ENCODE measurements at places on chromosomes 12 and 14.
A peak's percentile ranks its signal among the peaks of the same experiment; 100 is the strongest.

GRCh38 chr14:72608391-72609204 is 285.3 kb downstream of the DPF3 start:
- no peak for DNase-seq

DNA sequence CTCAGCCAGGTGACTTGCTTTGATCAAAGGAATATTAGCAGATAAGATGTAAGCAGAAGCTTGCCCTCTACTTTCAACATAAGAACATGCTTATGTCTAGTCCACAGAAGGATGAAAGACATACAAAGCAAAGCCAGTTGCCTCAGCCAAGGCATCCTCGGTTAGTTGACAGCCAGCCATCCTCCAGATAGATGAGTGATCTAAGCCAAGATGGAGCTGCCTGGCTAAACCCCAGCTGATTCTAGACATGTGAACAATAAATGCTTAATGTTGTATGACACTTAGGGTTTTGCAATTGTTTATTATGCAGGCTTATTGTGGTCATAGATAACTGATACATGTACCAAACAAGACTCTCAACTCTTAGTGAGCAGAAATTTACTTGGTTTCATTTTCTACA is 157.6 kb upstream of the TMTC2 start:
- no peak for DNase-seq

- DNase-seq = peak; percentile 35
These were observed 21.0 kb upstream of the RNASE2 start for GRCh38 chr14:20934148-20934762.

- no peak for DNase-seq
These were observed 94.9 kb upstream of the TTC7B start for GRCh38 chr14:90911121-90911520.

- no peak for DNase-seq
These were observed 653.6 kb downstream of the MED13L start for GRCh38 chr12:115623764-115624334.

DNA sequence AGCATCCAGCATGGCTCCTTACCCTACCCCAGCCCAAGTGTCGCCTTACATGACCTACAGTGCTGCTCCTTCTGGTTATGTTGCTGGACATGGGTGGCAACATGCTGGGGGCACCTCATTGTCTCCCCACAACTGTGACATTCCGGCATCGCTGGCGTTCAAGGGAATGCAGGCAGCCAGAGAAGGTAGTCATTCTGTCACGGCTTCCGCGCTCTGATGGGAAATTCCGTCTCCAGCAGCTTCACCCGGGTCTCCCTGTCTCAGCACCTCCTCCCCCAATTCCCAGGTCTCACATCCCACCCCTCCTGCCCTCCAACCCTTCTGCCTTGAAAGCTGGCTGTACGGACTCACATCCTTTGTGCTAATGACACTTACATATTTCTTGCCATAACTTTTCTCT is 14.6 kb downstream of the PAX9 start:
- DNase-seq = no peak

- DNase-seq = no peak
These were observed 27.1 kb downstream of the DEGS2 start for GRCh38 chr14:100132161-100132902.

GRCh38 chr14:33449703-33450395 is 501.0 kb downstream of the EGLN3 start:
- no peak for DNase-seq

GRCh38 chr12:27843714-27844245 is 63.7 kb upstream of the MANSC4 start:
- DNase-seq = no peak

- no peak for DNase-seq
These were observed 58.9 kb downstream of the BCL11B start for GRCh38 chr14:99213101-99213500.

DNA sequence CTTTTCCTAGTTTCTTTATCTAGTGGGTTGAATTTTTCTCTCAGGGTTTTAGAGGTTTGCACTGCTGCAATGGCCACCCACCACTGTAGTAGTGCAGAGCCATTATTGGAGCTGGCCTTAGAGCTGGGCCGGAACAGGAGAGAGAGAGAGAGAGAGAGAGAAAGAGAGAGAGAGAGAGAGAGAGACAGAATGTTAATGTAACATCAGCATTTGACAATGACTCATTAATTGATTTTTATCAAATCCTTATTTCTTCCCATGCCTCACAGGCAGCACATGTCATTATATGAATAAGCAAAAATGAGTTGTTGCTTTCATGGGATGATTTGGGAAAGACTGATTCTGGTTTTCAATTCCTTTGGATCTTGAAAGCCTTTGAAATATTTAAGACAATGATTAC is 76.3 kb upstream of the PPP4R3A start:
- no peak for DNase-seq

DNA sequence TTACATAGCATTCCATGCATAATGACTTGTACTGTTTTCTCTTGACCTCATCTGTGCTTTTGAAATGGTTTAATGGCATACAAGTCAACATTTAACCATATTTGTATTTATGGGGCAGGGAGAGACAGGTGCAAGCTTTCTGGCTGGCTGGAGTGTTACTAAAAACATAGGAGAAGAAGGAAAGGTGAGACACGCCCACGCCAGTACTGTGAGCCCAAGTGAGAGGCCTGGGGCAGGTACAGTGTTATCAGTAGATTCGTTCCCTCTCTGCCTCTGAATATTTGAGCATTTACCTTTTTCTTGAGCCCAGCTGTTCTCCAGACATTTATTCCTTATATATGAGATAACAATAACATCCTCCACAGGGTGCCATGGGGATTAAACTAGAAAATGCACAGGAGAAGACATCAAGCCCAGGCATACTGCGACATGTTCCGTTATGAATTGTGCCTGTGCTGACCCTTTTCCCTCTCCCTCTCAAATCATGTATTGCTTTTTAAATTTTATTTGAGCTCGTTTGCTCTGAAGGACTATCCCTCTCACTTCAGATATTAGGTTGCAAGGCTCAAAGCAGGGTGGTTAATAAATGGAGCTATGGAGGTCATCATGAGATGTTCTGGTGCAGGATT is 34.6 kb upstream of the TUBA1C start:
- DNase-seq = no peak

GRCh38 chr14:62528296-62528695 is 517.0 kb downstream of the KCNH5 start:
- DNase-seq = no peak

- peak; percentile 6 for DNase-seq
These were observed 208.3 kb downstream of the EXOC5 start for GRCh38 chr14:57060276-57060955.

- no peak for DNase-seq
These were observed 778.2 kb upstream of the FLRT2 start for GRCh38 chr14:84751745-84752144.

- DNase-seq = peak; percentile 35
These were observed 226.3 kb upstream of the NOS1 start for GRCh38 chr12:117587631-117588287.

- no peak for DNase-seq
These were observed 20.4 kb downstream of the SAV1 start for GRCh38 chr14:50647753-50648152.

DNA sequence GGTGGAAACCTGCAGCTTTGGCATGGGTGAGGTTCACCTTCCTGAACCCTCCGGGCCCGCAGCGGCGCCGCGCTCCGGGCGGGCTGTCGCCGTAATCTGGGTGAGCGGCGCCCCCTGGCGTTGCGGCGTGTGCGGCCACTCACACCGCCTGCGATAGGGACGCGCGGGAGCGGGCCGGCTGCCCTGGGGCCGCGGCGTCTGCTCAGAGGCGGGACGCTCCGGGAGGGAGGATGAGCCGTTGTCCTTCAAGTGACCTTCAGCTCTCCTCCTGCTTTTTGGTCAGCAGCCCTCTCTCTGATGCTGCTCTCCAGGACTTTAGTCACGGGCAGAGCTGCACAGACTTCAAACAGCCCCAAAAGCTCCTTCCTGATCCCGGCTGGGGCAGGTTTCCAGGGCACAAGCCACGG is 211.7 kb upstream of the FKBP4 start:
- DNase-seq = peak; percentile 70

DNA sequence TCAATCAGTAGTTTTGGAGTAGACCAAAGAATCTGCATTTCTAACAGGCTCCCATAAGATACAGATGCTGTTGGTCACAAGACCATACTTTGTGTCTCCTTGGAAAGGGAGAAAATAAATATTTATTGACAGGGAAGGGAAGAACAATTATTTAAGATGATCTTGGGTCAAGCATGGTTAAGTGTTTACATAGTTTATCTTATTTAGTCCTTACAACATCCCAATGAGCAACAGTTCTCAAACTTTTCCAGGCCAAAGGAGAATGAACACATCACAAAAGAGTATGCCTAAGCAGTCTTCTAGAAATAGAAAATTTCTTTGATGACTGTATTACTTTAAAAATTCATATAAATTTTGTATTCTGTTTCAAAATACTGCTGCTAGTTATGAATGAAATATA is 8.8 kb downstream of the LPCAT3 start:
- no peak for DNase-seq
